ENCODE measurements at places on chromosomes 2 and 18.

DNA sequence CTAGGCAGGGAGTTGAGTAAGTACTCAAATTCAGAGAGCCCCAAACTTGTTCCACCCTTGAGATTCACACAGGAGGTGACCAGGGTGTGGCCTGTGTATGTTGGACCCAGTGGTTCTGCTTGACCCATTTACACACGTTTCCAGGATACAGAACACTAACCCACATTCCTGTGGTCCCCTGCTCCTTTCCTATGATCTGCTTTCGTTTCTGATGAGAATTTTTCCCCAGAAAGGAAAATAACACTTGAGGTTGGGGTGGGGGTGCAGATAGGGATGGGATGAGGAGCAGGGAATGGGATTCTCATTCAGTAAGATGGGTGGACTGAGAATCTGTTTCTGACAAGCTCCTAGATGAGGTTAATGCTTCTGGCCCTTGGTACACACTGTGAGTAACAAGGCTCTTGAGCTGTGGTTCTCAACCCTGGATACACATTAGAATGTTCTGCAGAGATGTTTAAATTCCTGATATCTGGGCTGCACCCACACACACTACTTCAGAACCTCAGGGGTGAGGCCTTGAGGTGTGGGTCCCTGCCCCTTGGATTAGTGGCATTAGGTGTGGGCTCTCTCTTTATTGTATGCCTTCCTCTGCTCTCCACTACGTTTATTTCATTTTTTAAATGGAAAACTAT is 58.4 kb downstream of the TPGS2 start:
- DNase-seq = no peak

- DNase-seq = no peak
These were observed 178.9 kb downstream of the AGAP1 start for GRCh38 chr2:235672720-235673119.

- no peak for DNase-seq
These were observed 348.1 kb downstream of the CLIP4 start for GRCh38 chr2:29463181-29463900.

- no peak for DNase-seq
These were observed 57.2 kb downstream of the CTDP1 start for GRCh38 chr18:79736846-79737245.

- DNase-seq = no peak
These were observed 17.7 kb upstream of the RND3 start for GRCh38 chr2:150505178-150505577.

DNA sequence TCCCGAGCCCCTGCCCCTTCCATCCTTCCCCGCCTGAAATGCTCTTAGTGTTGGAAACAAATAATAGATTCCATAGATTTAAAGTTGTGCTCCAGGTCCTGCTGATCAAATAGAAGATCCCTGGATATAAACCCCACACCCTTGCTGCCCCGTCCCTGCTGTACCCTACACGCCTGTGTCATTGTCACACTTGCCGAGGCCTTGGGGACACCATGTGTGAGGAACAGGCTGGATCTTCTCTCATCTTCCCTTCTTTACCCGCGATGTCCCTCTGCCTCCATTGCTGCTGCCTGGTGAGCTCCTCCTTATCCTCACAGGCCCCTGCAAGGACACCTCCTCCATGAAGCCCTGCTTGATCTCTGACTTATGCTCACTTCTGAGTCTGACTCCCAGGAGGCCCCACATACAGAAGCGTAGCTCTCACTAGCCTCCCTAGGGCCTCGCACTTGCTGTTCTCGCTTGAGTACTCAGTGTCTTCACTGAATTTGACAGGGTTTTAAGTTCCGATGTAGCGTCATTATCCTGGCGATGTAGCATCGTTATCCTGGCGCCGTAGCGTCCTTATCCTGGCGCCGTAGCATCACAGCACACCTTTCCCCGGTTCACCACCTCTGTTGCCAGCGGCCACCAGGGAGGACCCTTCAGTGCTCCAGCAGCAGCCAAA is 221.9 kb downstream of the NDUFA10 start:
- no peak for DNase-seq

- DNase-seq = no peak
These were observed 129.0 kb downstream of the SOCS6 start for GRCh38 chr18:70417847-70418246.
